ENCODE measurements at places on chromosomes 1 and 21. TPM values are rescaled to one million over a fixed set of nuclear protein-coding genes. Genes with fewer than 3 reads are reported as not detected.

- H3K27ac ChIP-seq, result peak overlapping the region; percentile 66
- H3K4me1 ChIP-seq, result peaks cover 16% of the 10 kb centered on the region
- DNase-seq, result peak; percentile 56
- peak overlapping the region; percentile 42 for H3K4me3 ChIP-seq
Observed at GRCh38 chr21:42107881-42108553, 36.9 kb downstream of the UMODL1 start.

Gene FAM72A
- total RNA-seq, result not detected

GRCh38 chr1:172513479-172513878, 19.5 kb upstream of the SUCO start:
- H3K4me1 ChIP-seq, result no peaks in the 10 kb centered on the region
- no peak for DNase-seq
- no peak overlapping the region for H3K27ac ChIP-seq
- no peak overlapping the region for H3K4me3 ChIP-seq

GRCh38 chr1:55210990-55211801, 4.0 kb downstream of the USP24 start:
- H3K36me3 ChIP-seq, result no peaks in the 10 kb centered on the region
- peak overlapping the region; percentile 99 for H3K27ac ChIP-seq
- peaks cover 84% of the 10 kb centered on the region for H3K4me1 ChIP-seq

Gene PIK3CD
- total RNA-seq, result 2.6 TPM

GRCh38 chr1:160053548-160054365, 16.2 kb downstream of the KCNJ10 start:
- no peak for DNase-seq
- H3K36me3 ChIP-seq, result no peaks in the 10 kb centered on the region
- no peak overlapping the region for H3K4me3 ChIP-seq
- H3K4me1 ChIP-seq, result no peaks in the 10 kb centered on the region
- no peak overlapping the region for H3K27ac ChIP-seq

DNA sequence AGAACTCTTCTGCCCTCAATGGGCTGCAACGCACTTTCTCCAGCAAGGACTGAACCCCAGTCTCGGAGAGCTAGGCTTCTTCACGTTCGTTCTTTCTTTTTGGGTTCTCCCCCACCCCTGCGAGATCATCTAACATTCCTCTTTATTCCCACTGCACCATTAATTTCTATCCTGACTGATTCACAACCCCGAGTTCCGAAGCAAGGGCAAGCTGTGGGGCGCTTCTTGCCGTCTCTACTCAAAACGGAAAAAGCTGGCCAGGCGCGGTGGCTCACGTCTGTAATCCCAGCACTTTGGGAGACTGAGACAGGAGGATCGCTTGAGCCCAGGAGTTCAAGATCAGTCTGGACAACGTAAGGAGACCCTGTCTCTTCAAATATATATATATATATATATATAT, 37.4 kb upstream of the BTG2 start:
- peaks cover 32% of the 10 kb centered on the region for H3K4me1 ChIP-seq
- DNase-seq, result no peak
- no peaks in the 10 kb centered on the region for H3K27me3 ChIP-seq
- peak overlapping the region; percentile 92 for H3K27ac ChIP-seq
- H3K36me3 ChIP-seq, result no peaks in the 10 kb centered on the region

DNA sequence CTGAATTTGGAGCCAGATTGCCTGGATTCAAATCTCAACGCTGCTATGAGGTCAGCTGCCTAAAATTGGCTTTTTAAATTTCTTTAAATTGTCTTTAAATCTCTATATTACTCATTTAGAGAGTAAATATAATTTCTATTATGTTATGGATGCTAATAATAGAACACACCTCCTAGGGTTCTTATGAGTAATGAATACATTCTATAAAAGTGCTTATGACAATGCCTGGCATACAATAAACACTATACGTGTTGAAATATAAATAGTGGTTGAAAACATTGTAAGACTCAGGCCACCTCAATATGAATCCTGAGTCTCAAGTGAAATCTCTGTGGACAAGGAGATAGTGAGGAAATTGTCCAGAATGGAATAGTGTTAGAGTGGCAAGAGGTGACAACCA, 31.0 kb upstream of the PHGDH start:
- H3K4me1 ChIP-seq, result peaks cover 4% of the 10 kb centered on the region
- H3K36me3 ChIP-seq, result no peaks in the 10 kb centered on the region
- no peaks in the 10 kb centered on the region for H3K27me3 ChIP-seq
- no peak overlapping the region for H3K27ac ChIP-seq
- DNase-seq, result no peak

DNA sequence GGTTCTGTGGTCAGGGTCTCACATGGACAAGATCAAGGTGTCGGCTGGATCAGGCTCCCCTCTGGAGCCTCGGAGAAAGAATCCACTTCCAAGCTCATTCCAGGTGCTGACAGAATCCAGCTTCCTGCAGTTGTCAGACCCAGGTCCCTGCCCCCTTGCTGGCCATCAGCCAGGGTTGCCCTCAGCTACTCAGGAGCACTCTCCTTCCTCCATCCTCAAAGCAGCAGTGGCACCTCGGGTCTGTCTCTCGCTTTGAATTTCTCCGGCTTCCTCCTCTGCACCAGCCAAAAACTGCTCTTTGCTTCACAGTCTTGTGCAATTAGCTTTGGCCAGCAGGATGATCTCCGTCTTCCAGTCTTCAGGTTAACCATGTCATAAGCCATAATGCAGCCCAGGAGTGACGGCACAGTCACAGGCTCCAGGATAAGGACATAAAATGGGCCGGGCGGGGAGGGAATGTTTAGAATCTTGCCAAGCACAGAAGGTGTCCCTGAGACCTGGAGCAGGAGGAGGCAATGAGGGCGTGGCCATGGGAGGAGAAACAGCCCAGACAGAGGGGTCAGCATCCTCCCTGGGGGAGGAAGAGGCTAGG, 79.4 kb upstream of the SLC25A33 start:
- H3K4me1 ChIP-seq, result peaks cover 4% of the 10 kb centered on the region
- H3K36me3 ChIP-seq, result no peaks in the 10 kb centered on the region
- H3K27me3 ChIP-seq, result no peaks in the 10 kb centered on the region
- no peak overlapping the region for H3K4me3 ChIP-seq
- DNase-seq, result no peak
- no peak overlapping the region for H3K27ac ChIP-seq

Gene TCP10L
- total RNA-seq, result 3.0 TPM

DNA sequence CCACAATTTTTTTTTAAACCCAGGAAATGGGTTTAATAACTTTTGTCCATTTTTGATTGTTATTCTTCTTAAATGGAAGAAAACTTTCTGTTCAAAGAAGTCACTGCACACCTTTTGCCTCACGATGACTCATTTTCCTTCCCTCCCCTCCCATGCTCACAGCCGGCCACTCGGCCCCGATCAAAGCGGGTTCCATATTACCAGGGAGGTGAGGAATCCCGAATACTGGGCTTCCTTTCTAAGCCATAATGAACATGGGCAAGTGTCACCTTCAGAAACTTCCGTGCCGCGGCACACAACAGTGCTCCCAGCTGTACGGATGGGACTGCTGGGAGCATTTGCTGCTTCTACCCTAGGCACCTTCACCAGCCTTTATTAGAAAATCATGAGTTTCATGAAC, 121.4 kb downstream of the HLCS start:
- no peak for DNase-seq
- peaks cover 14% of the 10 kb centered on the region for H3K4me1 ChIP-seq
- H3K27ac ChIP-seq, result no peak overlapping the region
- H3K27me3 ChIP-seq, result no peaks in the 10 kb centered on the region
- H3K36me3 ChIP-seq, result no peaks in the 10 kb centered on the region

DNA sequence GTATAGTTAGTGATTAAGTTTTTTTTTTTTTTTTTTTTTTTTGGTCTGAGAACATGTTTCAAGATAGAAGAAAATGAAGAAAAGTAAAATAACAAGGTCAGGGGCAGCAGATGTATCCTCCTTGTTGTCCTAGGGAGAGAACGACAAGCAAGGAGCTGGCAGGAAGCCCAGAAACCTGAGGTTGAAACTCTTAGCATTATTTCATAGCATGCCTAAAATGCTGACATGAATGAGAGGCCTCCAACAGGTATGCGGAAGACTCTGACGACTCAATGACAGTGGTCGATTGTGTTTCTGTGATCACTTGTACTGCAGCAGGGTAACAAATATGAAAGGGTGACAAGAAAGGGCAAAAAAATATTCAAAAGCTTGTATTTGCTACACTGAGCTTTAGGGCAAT, 415.9 kb downstream of the PLA2G4A start:
- H3K4me1 ChIP-seq, result no peaks in the 10 kb centered on the region
- H3K4me3 ChIP-seq, result no peak overlapping the region
- H3K27me3 ChIP-seq, result no peaks in the 10 kb centered on the region

DNA sequence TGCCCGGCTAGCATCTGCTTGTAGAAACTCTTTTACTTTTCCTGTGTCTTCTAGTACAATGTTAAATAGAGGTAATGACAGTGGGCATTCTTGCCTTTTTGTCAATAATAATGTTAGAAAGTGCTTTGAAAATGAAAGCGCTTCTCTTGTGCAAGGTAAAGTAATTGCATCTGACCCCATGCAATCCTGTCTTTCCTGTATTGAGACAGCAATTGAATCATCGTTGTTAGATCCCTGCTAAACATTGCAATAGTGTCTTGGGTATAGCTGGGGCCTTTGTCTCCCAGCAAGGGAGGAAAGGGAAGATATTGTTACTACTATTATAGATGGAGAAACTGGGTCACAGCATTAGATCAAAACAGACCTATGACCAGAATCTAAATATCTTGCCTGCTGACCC, 80.9 kb downstream of the TLR5 start:
- no peak overlapping the region for H3K4me3 ChIP-seq
- H3K27me3 ChIP-seq, result no peaks in the 10 kb centered on the region
- H3K27ac ChIP-seq, result no peak overlapping the region

Gene SDC3
- total RNA-seq, result 25.3 TPM

DNA sequence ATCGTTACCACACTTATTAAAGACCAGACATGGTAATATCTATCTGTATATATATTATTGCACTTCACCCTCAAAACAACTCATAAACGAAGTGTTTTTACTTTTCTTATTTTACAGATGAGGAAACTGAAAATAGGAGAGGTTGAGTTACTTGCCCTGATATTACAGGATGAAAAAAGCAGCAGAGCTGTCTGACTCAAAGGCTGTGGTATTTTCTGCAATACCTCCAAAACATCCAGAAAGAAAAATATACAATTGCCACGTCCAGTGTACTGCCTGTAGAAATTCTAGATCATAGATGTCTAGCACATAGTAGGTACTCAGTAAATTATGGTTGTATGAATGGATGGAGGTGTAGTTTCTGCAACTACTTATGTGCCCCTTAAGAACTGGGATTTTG, 5.2 kb upstream of the TARBP1 start:
- no peak overlapping the region for H3K4me3 ChIP-seq
- H3K27me3 ChIP-seq, result no peaks in the 10 kb centered on the region
- peaks cover 12% of the 10 kb centered on the region for H3K4me1 ChIP-seq
- H3K36me3 ChIP-seq, result no peaks in the 10 kb centered on the region
- no peak for DNase-seq

- no peak overlapping the region for H3K27ac ChIP-seq
- H3K27me3 ChIP-seq, result no peaks in the 10 kb centered on the region
- no peaks in the 10 kb centered on the region for H3K36me3 ChIP-seq
- no peak overlapping the region for H3K4me3 ChIP-seq
- no peak for DNase-seq
Observed at GRCh38 chr1:15197591-15198447, 44.3 kb downstream of the TMEM51 start.

Gene AUNIP
- not detected for total RNA-seq

DNA sequence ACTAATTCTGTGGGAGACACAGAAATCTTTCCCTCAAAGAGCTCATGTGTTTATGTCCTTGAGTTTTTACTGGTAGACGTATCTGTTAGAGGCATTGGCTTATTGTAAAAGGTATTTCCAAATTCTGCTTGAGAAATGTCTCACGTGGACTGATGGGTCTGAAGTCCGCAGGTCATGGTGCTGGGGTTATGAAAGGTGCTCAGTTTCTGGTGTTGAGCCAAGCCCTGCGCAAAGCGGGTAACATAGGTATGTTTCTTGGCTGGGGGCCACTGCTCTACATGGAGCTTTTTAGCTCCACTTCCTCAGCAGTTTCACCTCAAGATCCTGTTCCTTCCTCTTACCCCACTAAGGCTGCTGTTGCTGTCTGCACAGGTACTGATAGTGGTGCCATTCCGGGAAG, 10.8 kb downstream of the UTP25 start:
- H3K27ac ChIP-seq, result no peak overlapping the region
- DNase-seq, result no peak
- H3K4me3 ChIP-seq, result no peak overlapping the region
- H3K36me3 ChIP-seq, result peaks cover 98% of the 10 kb centered on the region

Gene LRRN2
- total RNA-seq, result 1.4 TPM

DNA sequence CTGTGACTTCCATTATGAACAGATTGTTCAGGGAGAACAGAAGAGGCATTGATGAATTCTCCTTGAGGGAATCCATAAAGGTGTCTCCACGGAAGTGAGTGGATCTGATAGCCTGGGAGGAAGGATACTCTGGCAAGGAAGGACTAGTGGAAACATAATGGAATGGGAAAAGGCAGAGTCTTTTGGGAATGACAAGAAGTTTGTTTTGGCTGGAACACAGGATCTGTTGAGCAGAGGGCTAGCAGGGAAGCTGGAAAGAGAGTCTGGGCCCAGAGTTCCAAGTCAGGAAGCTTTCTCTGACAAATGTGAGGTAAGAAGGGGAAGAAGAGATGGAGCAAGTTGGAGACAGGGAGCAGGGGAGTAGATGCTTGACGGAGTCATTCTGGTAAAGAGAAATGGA, 8.1 kb downstream of the ADAMTS5 start:
- no peak for DNase-seq
- peak overlapping the region; percentile 55 for H3K27ac ChIP-seq
- no peaks in the 10 kb centered on the region for H3K27me3 ChIP-seq
- H3K4me3 ChIP-seq, result no peak overlapping the region
- H3K4me1 ChIP-seq, result peaks cover 37% of the 10 kb centered on the region
- peaks cover 6% of the 10 kb centered on the region for H3K36me3 ChIP-seq

DNA sequence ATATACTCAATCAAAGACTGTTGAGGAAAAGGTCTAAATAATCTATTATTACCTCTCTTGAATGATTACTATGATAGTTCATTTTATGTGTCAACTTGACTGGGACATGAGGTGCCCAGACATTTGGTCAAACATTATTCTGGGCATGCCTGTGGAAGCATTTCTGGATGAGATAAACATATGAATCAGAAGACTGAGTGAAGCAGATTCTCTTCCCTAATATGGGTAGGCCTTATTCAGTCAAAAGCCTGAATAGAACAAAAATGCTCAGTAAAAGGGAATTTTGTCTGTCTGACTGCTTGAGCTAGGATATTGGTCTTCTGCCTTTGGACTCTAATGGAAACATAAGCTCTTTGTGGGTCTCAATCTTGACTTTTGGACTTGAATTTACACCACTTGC, 73.3 kb upstream of the SOX13 start:
- no peak for DNase-seq
- H3K36me3 ChIP-seq, result no peaks in the 10 kb centered on the region
- H3K27me3 ChIP-seq, result no peaks in the 10 kb centered on the region
- H3K4me1 ChIP-seq, result peaks cover 27% of the 10 kb centered on the region

Gene NUAK2
- 0.74 TPM for total RNA-seq

GRCh38 chr1:80926531-80926930, 874.2 kb upstream of the ADGRL2 start:
- H3K4me3 ChIP-seq, result no peak overlapping the region
- no peaks in the 10 kb centered on the region for H3K4me1 ChIP-seq
- no peak overlapping the region for H3K27ac ChIP-seq
- no peaks in the 10 kb centered on the region for H3K36me3 ChIP-seq
- no peaks in the 10 kb centered on the region for H3K27me3 ChIP-seq
